ENCODE measurements at places on chromosomes 1 and 21.
A peak's percentile ranks its signal among the peaks of the same experiment; 100 is the strongest.

DNA sequence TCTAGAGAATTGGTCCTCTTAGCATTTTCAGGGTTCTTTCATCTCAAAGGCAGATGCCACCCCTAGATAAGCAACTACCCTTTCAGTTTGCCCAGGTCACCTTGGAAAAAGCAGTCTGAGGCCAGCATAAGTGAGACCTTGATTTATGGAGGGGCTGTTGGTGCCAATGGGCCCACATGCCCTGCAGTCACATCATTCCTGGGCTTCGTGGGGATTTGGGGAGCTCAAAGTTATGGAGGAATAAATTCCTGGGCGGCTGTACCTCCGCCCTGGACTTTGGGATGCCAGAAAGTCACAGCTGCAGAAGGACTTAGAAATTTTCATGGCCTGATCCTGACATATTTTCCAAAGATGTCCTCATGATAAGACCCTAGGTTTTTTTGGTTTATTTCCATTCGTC is 2.7 kb upstream of the SDHB start:
- no peak for DNase-seq

DNA sequence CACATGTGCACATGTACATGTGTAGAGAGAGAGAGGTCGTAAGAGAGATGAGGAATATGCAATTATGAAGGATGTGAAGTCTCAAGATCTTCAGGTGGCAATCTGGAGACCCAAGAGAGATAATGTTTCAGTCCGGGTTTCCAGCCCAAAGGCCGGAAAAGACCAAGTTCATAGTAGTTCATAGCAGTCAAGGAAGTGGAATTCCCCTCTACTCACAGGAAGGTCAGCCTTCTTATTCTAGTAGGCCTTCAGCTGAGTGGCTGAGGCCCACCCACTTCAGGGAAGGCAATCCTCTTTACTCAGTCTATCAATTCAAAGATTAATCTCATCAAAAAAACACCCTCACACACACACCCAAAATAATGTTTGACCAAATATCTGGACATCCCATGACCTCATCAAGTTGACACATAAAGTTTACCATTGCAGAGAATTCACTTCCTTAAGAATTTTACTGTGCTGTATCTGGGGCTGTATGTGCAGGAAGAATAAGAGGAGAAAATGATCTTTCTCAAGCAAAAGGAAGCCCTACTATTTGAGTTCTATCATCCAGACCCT is 114.6 kb downstream of the TNFSF18 start:
- DNase-seq = no peak

GRCh38 chr1:88341447-88341846 is 342.6 kb upstream of the PKN2 start:
- no peak for DNase-seq

GRCh38 chr1:212753749-212754148 is 37.8 kb downstream of the NSL1 start:
- DNase-seq = no peak

GRCh38 chr1:100710906-100711682 is 8.4 kb upstream of the VCAM1 start:
- DNase-seq = no peak

- DNase-seq = no peak
Observed at GRCh38 chr1:227999056-227999930, 7.5 kb upstream of the WNT3A start.

DNA sequence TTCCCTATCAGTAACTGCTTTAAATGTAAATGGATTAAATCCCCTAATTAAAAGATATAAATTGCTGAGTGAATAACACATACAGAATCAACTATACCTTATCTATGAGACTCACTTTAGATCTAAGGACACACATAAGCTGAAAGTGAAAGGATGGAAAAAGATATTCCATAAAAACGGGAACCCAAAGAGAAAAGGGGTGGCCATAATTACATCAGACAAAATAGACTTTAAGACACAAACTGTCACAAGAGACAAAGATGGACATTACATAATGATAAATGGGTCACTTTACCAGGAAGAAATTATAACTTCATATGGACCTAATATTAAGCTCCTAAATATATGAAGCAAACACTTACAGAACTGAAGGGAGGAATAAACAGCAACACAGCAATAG is 59.2 kb downstream of the SLC25A24 start:
- DNase-seq = no peak

DNA sequence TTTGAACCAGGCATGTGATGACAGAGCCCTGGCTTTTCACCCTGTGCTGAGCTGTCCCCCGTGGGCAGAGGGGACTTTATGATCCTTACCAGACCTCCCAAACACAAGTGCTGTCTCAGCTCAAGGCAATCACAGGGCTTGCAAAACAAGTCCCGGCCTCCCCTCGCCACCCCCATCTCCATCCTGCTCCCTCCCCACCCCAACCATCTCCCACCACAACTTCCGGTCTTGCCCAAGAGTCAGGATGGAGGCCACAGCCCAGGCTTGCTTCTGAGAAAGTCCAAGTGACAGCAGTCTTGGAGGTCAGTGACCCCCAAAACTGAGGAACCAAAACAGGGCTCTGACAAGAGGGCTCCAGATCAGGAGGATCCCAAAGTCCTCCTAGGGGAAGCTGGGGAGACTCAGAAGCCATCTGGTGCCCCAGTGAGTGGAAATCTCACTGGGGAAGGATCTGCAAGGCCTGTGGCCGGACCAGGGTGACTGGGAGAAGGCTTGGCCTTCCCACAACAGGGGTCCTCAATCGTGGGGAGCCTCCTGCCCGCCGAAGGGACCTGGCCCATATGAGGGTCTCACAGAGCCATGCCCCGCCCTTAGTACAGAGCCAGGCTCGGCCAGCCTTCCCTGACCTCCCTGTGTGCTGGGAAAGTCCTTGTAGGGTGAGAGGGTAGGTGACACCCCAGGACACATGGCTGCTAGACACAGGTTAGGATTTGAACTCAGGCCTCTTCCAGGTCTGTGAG is 4.5 kb upstream of the SDC3 start:
- no peak for DNase-seq

- peak; percentile 2 for DNase-seq
Observed at GRCh38 chr1:42085596-42085995, 67.6 kb upstream of the GUCA2B start.

DNA sequence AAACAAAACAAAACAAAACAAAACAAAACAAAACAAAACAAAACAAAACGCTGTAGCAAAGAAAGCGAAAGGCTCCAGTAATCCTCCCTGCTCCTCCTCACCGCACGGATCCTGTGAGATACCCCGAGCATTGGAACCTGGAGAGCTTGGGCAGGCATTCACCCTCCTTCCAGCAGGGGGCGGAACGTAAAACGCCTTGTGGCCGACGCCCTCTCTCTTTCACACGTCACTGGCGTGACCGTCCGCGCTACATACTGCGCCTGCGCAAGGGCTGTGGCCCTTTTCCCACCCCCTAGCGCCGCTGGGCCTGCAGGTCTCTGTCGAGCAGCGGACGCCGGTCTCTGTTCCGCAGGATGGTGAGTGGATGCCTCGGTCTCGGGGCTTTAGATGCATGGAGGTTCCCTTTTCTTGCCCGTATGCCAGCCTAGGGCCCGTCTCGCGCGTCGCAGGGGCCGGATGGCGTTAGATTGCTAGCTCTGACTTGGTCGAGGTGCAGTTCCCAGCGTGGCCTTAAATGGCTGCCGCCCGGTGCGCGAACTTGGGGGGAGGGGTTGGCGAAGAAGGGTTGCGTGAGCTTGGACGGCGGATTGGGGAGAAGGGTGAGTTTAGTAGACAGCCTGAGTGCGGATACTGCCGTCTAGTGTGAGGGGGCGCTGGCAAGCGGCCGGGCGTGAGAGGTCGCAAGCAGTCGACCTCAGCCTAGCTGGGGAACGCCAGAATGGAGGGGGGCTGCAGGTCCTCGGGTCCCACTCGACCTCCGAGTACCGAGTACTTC is at the start of gene RPL5:
Gene RPL5, plus strand, starts transcription at position 279 of the 775 bp plus-strand sequence. Its CDS starts 75 bp downstream, at position 354.
- DNase-seq = peak; percentile 73

DNA sequence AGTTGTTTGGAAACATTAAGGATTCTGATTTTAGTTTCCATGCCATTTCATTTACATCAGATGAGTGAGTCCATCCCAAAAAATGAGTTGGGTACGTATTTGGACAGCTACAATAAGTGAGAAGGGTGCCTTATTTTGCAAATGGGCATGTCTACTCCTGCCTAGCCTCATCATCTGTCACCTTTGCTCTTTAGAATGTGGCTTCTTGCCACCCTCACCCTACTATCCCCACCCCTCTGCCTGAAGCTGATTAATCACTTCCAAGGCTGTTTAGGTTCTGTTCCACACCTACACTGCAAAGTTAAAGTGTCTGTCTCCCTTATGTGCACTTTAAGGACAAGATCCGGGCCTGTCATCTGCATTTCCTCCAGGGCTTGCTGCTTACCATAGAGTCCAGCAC is 61.2 kb downstream of the ST6GALNAC5 start:
- DNase-seq = no peak

GRCh38 chr1:40803447-40803846 is 19.9 kb downstream of the KCNQ4 start:
- DNase-seq = no peak

- no peak for DNase-seq
Observed at GRCh38 chr1:150692720-150693119, 4.2 kb downstream of the GOLPH3L start.

DNA sequence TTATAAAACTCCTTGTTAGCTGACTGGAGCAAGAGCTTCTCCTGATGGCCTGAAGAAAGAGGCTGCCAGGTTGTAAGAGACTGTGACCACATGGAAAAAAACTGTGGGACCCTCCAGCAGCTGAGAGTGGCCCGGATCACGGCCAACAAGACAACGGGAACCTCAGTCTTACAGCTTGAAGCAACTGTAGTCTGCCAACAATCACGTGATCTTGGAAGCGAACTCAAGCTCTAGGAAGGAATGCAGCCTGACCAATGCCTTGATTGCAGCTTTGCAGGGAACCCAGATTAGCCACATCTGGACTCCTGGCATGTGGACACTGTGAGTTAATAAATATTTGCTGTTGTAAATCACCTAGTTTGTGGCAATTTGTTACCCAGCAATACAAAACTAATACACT is 442.6 kb upstream of the PRMT6 start:
- DNase-seq = no peak

GRCh38 chr1:25723250-25723880 is 76.6 kb upstream of the SELENON start:
- DNase-seq = no peak

GRCh38 chr1:163171826-163172225 is 30.9 kb downstream of the RGS5 start:
- no peak for DNase-seq

DNA sequence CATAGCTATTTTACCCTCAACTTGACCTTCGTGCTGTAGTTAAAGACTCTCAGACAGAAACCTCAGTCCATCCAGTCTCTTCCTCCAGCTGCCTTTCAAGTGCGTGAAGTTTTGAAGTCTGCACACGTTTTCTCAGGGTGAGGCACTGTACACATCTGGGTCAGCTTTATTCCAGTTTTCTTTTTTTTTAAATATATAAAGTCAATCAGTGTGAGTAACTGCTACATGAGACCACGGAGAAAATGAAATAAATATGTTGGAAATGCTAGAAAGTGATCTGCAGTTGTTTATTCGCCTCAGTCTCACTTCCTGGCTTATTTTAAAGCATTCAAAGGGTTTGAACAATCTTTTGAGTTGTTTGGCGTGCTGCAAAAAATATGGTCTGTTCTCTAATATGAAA is 135.7 kb downstream of the ROR1 start:
- no peak for DNase-seq

DNA sequence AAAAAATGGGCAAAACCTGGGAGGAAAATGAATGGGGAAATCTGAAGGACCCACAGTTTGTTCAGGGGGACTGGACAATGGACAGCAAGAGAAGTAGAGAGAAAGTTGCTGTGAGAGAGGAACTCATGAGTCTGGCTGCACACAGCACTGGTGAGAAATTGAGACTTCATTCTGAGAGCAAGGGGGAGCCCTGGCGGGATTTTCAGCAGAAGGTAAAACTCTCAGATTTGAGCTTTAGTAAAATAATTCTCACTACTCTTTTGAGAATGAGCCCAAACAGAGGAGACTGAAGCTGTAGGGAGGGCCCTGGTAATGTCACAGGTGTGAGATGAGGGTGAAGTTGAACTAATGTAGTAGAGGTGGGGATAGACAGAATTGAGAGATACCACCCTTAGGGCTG is 438.6 kb downstream of the OMA1 start:
- no peak for DNase-seq

- DNase-seq = no peak
Observed at GRCh38 chr1:8122477-8123407, 96.6 kb upstream of the ERRFI1 start.

DNA sequence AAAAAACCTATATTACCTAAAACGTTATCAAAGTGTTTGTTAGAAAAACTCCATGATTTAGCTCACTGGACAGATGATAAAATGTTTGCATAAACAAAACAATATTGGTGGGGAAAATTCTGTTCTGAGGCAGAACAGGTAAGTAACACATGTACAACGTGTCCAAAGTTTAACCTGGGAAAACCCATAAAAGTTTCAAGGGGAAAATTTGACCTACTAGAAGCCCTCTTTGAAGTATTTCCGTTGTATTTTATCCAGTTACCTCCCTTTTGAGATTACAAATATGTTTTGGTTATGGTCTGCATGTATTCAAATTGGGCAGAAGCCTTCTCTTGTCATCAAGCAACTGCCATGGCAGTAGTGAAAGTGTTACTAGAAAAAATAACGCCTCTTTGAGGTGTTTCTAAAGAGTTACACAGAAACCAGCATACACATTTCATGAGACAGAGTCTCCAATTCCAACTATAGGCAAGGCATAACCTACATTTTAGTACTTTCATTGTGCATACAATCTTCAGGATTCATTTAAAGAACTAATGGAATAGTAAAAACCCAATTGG is 58.0 kb upstream of the PDC start:
- DNase-seq = no peak

- DNase-seq = no peak
Observed at GRCh38 chr1:198604975-198605374, 33.9 kb upstream of the PTPRC start.

DNA sequence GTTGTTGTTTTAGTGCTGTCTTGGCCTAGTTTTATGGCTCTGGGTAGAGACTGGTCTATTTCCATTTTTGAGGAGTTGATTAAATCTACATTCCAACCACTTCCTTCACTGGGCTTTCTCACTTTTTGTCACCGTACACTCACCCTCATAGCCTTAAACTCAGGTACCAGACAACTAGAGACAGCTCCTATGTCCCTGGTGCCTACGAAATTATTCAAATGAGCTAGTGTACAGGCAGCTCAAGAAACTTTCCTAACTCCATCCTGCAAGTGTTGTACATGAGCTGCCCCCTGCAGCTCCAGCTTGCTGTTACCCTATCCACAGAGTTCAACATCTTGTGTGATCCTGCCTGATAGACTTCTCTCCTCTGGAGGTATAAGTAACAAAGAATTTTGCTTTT is 704.8 kb upstream of the RGS18 start:
- DNase-seq = no peak

- no peak for DNase-seq
Observed at GRCh38 chr1:198915327-198916231, 276.7 kb downstream of the PTPRC start.

- no peak for DNase-seq
Observed at GRCh38 chr1:30753660-30754123, 3.9 kb downstream of the LAPTM5 start.

- peak; percentile 81 for DNase-seq
Observed at GRCh38 chr1:150922519-150922975, 3.6 kb upstream of the SETDB1 start.
